Nucleus accumbens (tissue), 56 donors: ENCODE measurements at places on chromosomes 5 and 9.

DNA sequence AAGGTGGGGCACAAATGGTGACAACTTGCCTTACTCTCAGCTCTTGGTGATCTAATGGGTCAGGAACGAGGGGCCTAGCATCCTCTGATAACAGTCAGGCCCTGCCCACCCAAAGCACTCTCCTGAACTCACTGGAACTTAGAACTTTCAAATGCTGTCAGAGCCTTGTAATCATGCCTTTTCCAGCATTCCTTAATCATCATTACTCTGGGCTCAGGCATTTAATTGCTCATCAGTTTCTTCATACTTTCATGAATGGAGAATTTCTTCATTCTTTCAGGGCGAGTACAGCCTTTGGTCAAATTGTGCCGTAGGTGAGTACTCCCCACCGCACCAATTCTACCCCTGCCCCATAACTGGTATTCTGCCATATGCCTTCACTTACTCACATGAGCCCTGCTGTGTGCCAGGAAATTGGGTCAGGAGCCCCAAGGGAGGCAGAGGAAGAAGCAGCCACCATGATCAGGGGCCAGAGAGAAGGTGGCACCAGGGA, 30.2 kb upstream of the DUSP1 start:
- no peak for DNase-seq

DNA sequence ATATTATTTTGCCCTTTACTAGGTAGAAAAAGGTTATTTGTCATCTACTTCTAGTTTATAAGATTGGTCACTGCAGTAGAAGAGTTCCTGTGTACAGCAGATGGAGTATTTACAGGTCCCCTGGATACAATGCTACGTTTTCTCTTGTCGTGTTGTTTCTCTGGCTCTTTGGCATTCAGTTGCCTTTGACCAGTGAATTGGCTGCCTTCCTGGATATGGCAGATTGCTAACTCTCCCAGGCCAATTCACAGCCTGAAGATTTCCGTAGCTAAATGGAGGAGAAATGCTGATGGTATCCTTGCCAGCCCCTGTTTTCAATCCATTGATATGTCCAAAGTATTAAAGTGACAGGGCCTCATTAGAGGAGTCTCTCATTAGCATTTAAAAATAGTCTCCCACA, 32.5 kb upstream of the GNAQ start:
- no peak for DNase-seq

- no peak for DNase-seq
These were observed 39.3 kb downstream of the NR2F1 start for GRCh38 chr5:93622240-93622885.

- no peak for DNase-seq
These were observed 37.4 kb downstream of the C9orf50 start for GRCh38 chr9:129583308-129584038.

- DNase-seq: no peak
These were observed 3.3 kb downstream of the PSD2 start for GRCh38 chr5:139798883-139799282.

GRCh38 chr9:136921718-136922117, 22.8 kb downstream of the FBXW5 start:
- no peak for DNase-seq

DNA sequence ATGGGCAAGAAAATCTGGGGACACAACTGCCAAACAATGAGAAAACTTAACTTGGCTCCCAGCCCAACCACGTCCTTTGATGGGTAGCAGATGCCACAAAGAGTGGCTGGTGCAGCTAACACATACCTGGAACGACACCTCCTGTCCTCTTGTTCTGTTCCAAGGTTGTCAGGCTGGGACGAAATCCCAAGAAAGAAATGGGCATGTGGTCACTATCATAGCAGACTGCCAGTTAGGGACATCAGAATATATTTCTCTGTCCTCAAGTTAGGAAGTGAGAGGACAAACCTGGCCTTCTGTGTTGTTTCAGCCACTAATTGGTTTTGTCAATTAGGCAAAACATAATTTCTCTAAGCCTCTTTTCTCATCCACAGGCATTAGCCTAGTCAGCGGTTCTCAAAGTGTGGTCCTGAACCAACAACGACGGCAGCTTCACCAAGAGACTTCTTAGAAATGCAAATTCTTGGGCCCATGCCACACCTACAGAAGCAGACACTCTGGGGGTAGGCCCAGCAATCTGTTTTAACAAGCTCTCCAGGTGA, 63.4 kb downstream of the RAPGEF1 start:
- no peak for DNase-seq

DNA sequence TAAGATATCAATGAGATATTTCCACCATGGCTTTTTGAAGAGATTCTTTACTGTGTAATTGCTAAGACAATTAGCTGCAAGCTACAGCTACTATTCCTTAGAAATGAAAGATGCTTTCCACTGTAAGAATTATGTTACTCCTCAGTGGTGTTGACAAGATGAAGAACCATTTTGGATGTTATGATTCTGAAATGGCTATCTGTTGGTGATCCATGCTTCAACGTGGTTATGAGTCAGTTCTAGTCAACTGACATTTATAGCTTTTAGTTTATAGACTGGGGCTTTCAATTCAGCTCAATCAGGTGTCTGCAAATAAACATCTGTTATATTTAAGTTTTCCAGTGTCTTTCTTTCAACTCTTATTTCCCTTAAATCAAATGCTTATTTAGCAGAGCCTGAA, 93.7 kb downstream of the SGCD start:
- no peak for DNase-seq

- no peak for DNase-seq
These were observed 194.0 kb downstream of the NFIB start for GRCh38 chr9:14119694-14120514.

- no peak for DNase-seq
These were observed 567.7 kb downstream of the MAT2B start for GRCh38 chr5:164073081-164073480.

DNA sequence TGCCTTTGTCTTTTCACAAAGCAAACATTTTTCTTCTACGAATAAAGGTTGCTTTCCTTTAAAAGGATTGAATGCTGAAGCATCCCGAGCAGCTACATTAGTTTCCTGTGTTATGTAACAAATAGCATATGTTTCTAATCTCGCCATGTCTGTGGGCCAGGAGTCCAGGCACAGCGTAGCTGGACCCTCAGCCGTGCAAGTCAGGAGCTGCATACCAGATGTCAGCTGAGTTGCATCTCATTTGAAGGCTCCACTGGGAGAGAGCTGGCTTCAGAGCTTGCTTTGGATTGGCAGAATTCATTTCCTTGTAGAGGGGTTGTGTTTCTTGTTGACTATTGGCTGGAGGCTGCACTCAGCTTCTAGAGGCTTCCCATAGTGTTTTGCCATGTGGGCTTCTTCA, 16.0 kb upstream of the GOLPH3 start:
- no peak for DNase-seq
